Stimulated activated naive CD8-positive, alpha-beta T cell treated with anti-CD3 and anti-CD28 coated beads, Interleukin-15, Interleukin-2, amounts not matched to agents 100 U/mL and 50 U/mL, for 24 hours (primary cell): ENCODE measurements at places on chromosomes 1 and 21.

GRCh38 chr1:23452011-23452411 lies 27.5 kb upstream of the TCEA3 start:
- DNase-seq: peak; percentile 9

DNA sequence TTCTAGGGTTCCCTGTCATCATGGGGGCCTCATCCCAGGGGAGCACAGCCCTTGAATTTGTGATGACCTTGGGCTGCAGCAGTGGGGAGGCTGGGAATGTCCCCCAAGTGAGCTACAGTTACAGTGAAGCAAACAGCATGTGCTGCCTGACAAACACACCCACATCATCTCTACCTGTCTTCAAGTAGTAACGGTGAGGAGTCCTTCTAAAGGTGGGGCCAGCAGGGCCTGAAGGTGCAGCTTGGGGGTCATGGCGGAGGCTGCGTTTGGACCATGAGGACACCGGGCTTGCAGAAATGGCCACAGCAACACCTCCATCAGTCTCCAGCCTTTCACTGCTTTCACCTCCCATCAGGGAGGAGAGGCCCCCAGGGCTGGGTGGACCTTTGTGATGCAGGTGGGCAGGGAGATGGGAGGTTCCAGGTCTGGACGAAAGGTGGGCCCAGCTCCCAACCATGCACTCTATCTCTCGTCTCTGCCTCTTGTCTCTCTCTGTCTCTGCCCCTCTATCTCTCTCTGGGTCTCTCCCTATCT lies 55.7 kb downstream of the WNT9A start:
- no peak for DNase-seq

GRCh38 chr1:220954321-220955075 lies 75.3 kb downstream of the HLX start:
- no peak for DNase-seq

- DNase-seq: no peak
Measured at GRCh38 chr1:161157867-161158266, 1.4 kb upstream of the USP21 start.

DNA sequence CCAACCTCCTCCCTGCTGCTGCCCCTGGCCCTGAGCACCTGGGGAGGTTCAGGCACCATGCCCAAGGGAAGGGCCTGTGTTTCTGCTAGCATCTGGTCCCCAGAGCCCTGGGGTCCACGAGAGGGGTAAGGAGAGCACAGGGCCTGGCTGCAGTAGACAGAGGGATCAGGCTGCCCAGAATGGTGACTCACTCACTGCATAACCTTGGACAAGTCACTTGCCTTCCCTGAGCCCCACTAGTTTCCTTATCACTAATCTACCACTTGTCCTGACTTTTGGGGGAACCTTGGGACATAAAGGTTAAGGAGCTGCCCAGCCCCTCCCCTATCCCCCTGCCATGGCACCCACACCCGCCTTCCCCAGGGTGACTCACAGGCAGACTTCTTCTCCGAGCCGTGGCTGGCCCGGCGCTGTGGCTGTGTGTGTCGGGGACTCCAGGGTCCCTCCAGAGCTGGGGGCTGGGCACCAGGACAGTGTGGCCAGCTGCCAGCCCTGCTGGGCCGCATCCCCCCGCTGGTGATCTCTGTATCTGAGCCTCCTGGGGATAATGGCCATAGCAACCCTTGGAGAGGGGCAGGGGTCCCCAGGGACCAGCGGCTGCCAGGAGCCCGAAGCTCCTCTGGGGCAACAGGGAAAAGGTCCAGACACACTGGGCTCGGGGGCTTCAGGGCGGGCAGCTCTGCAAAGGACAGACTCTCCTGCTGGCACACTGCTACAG lies 4.0 kb downstream of the ARHGEF19 start:
- no peak for DNase-seq

DNA sequence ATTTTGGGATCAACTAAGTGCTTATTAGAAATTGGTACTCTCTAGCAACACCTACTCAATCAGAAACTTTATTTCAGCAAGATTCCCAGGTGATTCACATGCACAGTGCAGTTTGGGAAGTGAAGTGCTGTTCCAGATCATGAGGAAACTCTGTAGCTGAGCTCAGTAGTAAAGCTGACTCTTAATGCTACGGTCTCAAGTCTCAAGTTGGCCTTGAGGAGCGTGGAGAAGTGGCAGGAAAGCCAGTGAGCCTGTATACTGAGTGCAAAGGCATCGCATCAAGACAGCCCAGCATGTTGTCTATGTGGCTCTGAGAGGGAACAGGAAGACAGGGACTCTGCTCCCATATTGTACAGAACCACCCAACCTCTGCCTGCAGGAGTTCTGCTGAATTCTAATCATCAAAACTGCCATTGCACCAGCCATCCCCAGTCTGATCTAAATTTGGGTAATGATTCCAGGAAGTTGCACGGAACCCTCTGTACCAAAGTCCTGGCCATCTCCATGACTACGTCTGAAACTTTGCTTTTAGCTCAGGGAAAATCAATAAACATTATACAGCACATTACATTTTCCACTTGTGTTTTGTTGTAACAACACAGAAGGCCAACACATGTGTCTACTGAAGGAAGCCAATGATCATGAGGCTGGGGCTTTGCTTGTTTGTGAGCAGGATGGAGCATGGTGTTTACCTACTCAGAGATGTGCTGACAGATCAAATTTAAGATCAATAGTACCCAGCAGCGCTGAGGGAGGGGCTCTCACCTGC lies 105.1 kb upstream of the TLR5 start:
- no peak for DNase-seq

DNA sequence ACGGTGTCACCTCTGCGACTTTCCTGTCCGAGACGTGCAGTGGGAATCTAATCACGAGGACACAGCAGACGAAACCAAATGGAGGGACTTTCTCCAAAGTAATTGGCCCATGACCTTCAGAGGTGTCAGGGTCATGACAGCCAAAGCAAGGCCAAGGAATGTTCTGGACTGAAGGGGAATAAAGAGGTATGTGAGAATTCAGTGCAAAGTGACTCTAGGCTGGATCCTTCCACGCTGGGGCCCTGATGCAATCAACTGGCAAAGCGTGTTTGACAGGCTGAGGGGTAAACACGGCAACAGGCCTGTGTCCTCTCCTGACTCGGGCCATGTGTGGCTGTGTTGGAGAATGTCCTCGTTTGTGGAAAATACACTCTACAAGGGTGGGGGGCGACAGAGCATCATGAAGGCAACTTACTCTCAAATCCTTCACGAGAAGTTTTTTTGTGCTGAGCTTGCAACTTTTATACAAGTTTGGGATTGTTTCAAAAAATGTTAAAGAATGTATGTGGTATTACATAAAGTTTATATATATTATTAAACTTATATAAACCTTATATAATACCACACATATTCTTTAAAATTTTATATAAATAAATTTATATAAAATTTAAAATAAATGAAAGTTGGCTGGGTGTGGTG lies 1.7 kb downstream of the CFAP74 start:
- no peak for DNase-seq

DNA sequence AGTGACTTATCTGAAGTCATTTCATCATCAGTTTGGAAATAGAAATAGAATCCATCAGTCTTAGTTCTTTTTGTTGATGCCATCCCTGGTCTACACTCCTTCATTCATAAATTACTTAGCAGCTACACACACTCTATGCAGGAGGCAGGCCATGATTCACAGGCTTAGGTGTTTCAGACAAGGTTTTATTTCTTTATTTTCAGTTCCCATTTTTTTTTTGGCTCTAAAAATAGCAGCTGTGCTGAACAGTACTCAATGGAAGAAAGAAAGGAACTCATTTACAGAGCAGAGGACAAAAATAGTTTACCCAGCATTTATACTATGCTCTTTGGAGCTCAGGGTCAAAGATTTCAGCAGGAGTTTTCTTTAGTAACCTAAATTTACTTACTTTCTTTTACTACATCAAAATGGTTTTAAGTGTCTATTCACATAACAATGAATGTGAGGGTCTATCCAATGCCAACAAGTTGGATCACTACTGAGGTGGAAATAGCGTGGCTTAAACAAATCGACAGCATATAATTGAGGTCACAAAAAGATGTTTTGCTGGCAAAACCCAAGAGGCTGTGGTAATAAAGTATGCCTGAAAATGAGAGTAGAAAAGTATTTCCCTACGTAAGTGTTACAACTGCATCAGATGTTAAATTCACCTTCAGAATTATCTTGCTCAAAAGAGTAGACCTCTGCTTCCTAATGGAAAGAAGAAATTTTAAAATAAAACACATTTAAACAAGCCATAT lies 7.7 kb downstream of the KRTAP19-8 start:
- DNase-seq: no peak

DNA sequence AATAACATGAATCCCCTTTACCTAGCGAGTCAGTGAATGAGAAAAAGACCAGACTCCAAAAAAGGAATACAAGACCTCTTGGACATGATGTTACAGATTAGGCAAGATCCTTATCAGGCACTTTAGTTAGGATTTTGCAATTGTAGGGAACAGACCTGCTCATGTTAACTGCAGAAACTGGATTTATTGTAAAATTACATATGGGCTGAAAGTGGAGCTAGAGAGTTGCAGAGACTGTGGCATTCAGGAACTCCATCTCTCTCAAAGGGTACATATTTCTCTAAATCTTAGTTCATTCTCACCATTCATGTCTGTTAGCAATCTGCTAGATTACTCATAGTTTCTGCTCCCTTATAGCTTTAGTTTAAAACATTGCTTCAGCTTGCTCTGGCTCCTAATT lies 142.2 kb downstream of the PAPPA2 start:
- no peak for DNase-seq

DNA sequence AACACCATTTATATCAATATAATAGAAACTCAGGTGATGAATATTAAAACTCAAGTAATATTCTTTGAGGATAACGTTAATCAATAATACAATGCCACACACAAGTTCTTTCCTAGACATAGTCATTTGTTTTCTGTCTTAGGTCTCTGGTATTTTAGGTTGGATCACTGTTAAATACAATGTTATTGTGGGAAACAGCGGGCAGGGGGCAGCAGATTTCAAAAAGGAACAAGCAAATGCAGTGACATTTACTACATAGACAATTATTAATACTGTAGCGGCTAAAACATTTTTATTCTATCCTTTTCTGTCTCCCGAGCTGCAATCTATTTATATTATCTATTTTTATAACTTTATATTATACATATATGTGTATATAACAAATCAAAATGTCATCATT lies 186.4 kb upstream of the ZNHIT6 start:
- DNase-seq: no peak

GRCh38 chr1:152036267-152037216 lies at the start of gene S100A11:
S100A11 (minus strand) TSS chr1:152037004; CDS start chr1:152036915, 89 bp downstream.
- DNase-seq: peak; percentile 87

GRCh38 chr1:36814774-36815173 lies 219.5 kb downstream of the GRIK3 start:
- DNase-seq: no peak

GRCh38 chr1:153563991-153564390 lies 1.7 kb downstream of the S100A2 start:
- no peak for DNase-seq

- DNase-seq: no peak
Measured at GRCh38 chr1:58570817-58571216, 6.2 kb downstream of the TACSTD2 start.

DNA sequence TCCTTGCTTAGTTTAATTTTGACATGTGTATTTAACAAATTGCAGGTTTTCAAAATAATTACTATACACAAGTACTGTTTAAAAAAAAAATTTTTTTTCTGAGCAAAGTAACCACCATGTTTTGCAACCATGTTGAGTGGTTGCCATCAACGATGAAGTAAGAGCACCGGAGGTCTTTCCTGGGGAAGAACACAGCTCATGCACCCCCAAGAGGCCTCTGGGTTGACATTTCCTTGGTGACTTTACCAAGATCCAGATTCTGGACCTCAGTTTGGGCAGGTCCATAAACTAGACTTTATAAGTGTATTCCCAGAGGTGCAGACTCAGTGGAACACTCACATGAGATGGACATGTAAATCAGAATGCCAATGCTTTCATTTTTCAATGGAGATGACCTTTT lies 36.8 kb upstream of the RALGPS2 start:
- DNase-seq: no peak

GRCh38 chr1:214021321-214021720 lies 33.5 kb downstream of the PROX1 start:
- DNase-seq: no peak

DNA sequence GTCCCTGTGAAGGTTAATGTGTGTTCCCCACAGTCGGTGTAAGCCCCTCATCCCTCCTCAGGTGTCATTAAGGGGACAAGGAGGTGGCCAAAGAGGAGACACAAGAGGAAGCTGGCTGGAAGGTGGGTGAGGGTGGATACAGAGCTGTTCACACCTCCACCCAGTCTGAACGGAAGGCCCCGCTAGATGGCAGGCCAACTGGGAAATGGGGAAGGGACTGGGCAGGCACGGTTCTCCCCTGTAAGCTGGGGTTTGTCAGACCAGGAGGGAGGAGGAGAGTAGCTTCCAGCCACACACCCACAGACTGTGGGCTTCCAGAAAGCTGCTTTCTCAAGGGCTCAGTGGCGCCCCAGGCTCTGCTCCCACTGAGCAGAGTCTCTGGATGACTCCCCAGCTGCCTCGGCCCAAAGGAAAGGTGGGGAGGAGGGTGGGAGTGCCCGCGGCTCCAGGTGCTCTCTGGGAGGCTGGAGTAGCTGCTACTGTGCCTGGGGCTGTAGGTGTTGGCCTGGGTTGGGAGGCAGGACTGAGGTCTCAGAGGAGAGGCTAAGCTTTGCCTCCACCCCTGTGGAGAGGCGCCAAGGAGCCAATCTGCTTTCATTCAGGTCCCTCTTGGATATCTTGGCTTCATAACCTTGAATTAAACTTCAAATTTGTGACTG lies 41.2 kb downstream of the PCP4 start:
- no peak for DNase-seq

DNA sequence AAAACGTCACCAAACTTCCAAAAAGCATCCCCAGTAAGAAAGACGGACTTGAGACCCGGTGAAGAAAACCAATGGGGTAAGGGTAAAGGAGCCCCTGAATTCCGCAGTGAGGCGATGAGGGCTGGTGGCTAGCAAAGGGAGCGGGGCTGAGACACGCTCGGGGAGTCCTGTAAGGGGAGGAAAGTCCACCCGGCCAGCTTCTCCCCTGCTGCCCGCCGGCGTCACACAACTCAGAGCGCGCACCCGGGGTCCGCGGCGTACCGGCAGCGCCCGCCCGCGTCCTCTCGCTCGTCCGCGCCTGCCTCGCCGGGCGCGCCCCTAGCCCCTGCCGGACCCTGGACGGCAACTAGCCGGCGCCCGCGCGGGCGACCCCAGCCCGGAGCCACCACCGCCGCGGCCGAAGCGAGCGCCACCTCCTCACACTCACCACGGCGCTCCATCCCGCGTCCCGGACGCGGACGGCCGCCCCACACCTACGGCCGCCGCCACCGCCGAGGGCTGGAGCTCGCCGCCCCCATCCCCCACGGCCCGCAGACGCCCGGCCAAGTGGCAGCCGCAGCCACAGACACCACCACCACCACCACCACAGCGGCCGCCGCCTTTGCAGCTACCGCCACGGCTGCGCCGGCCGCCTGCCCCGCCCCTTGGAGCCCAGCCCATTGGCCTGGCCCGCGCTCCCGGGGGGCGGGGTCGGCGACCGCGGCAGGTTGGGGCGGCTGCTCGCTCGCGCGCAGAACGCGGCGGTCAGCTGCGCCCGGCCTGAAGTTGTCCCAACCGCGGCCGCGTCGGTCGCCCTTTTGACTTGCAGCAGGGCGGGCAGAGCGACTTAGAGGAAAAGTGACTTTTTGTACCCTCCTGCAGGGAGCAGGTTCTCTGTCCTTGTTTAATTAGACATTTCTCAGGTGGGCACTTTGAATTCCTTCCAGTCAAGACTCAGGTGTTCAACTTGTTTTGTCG lies 10.0 kb upstream of the ARHGAP29 start:
- peak; percentile 49 for DNase-seq

GRCh38 chr1:160096274-160097116 lies 1.9 kb downstream of the IGSF8 start:
- DNase-seq: no peak
